ENCODE measurements at places on chromosomes 4 and X. TPM values are rescaled to one million over a fixed set of nuclear protein-coding genes. Genes with fewer than 3 reads are reported as not detected.
A peak's percentile ranks its signal among the peaks of the same experiment; 100 is the strongest.

DNA sequence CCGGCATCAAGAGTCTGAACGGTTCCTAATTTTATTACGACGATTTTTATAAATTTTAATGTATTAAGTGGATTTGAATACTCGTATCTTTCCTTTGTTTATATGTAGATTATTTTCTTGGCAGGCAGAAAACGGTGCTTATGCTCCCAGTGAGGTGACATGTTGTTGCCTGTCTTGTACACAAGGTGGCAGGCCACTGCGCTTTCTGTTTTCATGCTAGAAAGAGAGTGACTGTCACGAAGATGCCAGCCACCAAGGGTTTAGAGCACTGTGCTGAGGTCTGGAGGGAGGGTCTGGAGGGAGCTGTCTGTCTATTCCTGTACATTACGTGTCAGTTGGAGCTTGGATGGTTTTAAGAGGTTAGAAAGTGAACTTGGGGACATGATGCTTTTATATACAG lies 87.7 kb downstream of the SHROOM2 start:
- DNase-seq, result peak; percentile 64

DNA sequence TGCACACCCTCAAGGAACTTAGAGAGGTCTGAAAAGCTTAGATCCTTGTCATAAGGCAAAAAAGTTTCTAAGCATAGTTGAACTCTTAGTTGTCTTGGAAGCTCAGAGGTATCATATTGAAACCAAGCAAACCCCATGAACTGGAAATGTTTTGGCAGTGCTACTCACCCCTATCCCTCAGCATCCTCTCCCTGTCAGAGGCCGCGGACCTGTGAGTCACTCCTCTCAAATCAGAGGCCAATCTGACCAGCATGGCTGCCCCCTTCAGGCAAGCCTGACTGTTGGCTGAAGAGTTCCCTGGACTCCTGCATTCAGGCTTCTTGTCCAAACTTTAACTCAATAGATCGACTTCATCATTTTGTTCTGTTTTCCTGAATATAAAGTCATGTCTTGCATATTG lies 69.4 kb downstream of the KCNIP4 start:
- DNase-seq, result no peak

DNA sequence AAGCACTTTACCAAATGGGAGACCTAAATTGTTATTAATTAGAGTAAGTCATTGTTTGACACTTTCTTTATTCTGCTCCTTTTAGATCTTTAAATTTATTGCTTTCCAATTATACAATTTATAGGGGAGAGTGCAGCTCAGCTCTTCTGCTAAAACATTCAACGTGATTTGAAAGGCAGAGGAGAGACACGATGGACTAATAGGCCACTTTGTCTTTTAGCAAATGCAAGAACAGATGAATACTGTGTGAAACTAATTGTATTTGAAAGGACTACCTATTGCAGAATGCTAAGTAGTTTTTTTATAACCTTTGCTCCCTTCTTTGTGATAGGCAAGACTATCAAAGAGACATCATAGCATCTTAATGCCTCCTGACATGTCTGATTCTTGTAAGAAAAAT lies 320.4 kb upstream of the KLF3 start:
- no peak for DNase-seq

DNA sequence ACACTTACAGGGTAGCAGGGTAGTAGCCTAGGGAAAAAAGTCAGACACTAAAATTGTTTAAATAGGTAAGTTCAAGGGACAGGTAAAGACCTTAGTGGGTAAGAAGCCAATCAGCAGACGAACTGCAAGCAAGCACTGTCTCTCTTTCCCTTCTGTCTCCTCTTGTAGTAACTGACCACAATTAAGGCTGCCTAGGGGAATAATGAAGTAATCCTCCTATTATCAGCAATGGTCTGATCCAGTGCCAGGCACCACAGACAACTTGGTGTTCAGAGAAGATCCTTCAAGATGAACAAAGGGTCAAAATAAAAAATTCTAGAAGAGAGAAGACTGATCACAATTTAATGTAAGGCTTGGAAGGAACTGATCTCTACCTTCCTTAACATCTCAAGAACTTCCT lies 62.9 kb downstream of the ELOVL6 start:
- DNase-seq, result no peak

DNA sequence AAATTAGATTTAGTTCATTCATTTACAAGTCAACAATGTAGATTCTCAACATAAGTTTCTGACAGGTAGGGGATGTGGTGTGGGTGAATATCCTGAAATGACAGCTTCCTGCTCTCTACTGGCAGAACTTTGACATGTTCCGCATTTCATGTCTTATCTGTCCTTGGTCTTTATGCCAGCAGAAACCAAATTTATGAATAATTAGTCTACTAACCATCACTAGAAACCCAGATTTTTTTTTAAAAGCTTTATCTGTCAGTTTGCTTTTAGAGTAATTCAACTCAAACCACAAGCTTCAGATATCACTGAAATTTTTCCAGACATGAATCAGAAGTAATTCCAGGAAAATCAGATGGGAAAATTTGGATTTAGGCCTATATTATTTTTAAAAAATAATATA lies 17.9 kb downstream of the COQ2 start:
- no peak for DNase-seq

GRCh38 chrX:77668391-77669237 lies 117.4 kb downstream of the ATRX start:
- no peak for DNase-seq

DNA sequence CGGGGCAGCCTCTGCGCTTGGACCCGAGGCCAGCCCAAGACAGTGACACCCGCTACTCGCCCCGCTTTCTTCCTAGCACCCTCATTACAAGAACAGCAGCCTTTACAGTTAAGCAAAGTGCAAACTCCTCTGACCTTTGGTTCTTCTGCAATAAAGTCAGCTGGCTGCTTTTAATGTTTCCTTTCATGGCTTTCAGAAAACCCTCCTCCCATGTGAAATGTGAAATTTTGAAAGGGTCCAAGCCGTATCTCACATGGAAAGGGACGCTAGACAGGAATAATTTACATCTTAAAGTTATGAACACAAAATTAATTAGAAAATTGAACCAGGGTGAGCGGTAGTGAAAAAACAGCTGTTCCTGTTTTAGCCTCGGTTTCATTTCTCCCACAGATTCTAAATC lies 520.1 kb upstream of the FRG1 start:
- DNase-seq, result no peak

- peak; percentile 42 for DNase-seq
Observed at GRCh38 chr4:109560687-109561461, 828 bp downstream of the MCUB start.

DNA sequence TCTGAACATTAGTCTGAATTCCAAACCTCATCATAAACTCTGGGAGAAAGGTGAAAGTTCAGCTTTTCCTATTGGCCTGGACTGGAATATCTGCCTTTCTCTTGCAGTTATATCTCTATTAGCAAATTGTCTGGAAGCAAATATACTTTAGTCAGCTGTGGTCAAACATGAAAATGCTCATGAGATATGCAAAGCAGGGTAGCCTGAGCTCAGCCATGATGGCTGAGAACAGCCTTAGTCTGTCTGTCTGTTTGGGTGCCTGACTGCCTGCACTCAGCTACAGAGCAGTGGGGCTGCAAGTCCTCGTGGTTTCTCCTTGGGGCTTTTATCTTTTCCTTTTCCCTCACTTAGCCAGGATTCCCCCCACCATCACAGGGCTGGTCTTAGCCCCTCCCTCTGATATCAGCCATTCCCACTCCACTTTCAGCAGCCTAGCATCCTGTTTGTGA lies 19.5 kb upstream of the PGRMC2 start:
- DNase-seq, result no peak

- no peak for DNase-seq
Observed at GRCh38 chr4:71272976-71273375, 65.8 kb upstream of the SLC4A4 start.

ENPP6 gene
- total RNA-seq, result not detected

KCNIP4 gene
- 1.7 TPM for total RNA-seq

AFM gene
- not detected for total RNA-seq

LRP2BP gene
- 0.93 TPM for total RNA-seq
